Lower lobe of right lung (tissue), 2 donors: ENCODE measurements at places on chromosomes 5 and 9. TPM values are rescaled to one million over a fixed set of nuclear protein-coding genes. Genes with fewer than 3 reads are reported as not detected.

DNA sequence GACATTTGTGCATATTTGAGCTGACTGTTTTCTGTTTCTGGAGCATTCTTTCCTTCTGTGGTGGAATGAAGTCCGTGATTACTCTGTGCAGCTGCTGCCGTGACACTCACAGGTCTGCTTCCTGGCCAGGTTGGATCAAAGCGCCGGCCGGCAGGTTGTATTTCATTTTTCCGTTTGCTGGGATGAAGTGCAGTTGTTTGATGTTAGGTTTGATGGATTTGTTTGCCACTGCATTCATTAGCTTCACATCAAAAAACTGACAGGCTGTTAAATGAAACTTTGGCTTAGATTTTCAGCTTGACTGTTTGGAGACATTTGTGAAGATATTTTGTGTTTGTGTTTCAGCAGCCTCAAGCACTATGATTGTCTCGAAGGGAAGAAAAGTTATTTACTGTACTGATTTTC is 140.1 kb downstream of the KDM4C start:
- DNase-seq: no peak

GRCh38 chr5:8844206-8844605 is 701.7 kb downstream of the SEMA5A start:
- DNase-seq: no peak

DNA sequence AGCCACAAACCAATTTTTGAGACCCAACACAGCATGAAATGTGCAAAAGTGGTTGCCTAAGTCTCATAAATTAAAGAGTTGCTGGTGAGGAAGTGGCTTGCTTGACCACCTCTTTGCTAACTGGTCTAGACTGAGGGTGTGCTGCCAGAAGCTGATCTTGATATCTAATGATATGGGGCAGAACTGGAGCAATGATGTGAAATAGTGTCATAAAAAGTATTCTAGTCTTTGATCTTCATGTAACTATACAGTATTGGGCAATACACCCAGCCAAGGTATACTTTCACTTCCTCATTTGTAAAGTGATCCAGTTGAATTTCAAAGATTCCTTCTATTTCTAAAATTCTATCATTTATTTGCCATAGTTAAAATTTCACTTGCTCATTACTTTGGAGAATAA is 5.9 kb upstream of the YTHDC2 start:
- no peak for DNase-seq

OLFML2A gene
- total RNA-seq: 22.3 TPM
